Muscle of leg (tissue), 16 donors: ENCODE measurements at places on chromosomes 7 and 10. TPM values are rescaled to one million over a fixed set of nuclear protein-coding genes. Genes with fewer than 3 reads are reported as not detected.

The JAZF1 gene
- 12.7 TPM for total RNA-seq

The PNLIPRP3 gene
- total RNA-seq, result 0.04 TPM

The SLC18A3 gene
- not detected for total RNA-seq

The ASB10 gene
- 3.1 TPM for total RNA-seq

The LDB1 gene
- total RNA-seq, result 48.3 TPM
